ENCODE measurements at places on chromosomes 16 and 17.

- DNase-seq = no peak
Observed at GRCh38 chr17:31582151-31582907, 190.9 kb downstream of the RAB11FIP4 start.

DNA sequence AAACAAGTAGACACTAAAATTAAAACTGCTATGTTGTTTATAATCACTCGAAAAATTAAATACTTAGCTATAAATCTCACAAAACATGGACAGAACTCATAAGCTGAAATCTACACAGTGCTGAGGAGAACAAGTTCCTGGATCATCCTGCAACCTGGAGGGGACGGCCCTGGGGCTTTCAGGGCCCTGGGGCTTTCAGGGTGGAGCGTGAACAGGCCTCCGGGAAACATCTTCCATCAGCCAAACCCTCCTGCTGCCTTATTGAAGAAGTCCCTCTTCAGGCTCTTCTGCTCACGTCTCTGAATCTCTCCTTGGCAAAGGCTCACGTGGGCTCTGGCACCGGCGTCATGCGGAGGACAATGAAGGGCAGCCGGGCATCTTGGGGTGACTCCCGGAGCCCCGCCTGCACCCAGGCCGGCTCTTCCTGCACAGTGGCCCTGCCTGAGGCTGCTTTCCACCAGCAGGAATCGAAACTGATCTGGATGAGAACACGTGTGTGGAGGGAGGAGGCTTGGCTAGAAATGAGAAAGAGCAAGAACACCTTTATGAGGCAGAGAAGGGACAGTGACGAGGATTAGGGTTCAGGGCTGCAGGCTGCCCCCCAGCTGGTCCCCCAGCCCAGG, 127.3 kb downstream of the CDRT15L2 start:
- DNase-seq = no peak

DNA sequence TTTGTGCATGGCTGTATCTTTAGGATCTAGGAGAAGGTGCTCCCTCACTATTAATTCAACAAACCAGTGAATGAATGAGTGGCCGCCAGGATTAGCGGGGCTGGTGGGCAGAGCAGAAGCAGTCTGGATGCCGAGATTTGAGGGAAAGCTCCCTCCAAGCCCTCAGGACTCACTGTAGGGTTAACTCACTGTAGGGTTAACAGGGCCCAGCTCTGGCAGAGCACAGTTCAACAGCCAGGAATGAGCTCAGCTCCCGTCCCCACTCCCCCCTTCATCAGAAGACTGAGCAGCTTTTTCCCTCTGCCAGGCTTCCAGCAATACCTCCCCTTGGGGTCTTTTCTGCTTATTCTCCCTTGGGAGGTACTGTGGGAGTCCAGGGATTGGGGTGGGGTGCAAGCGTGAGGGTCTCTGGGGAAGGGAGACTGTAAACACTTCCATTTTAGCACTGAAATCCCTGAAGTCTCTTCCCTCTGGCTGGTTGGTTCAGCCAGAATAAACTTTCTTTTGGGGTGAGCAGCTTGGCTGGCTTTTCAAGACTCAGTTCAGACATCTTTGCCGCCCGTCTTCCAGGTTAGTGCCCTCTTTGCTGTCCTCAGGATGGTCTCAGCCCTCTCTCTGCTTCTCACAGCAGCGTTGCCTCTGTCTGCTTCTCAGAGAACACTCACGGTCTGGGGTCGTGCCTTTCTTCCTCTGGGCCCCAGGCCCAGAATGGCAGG, 53.7 kb upstream of the WSB1 start:
- no peak for DNase-seq

GRCh38 chr17:6940186-6940649, 55.6 kb upstream of the ALOX12 start:
- DNase-seq = no peak

GRCh38 chr16:78116946-78117345, 17.5 kb downstream of the WWOX start:
- no peak for DNase-seq

DNA sequence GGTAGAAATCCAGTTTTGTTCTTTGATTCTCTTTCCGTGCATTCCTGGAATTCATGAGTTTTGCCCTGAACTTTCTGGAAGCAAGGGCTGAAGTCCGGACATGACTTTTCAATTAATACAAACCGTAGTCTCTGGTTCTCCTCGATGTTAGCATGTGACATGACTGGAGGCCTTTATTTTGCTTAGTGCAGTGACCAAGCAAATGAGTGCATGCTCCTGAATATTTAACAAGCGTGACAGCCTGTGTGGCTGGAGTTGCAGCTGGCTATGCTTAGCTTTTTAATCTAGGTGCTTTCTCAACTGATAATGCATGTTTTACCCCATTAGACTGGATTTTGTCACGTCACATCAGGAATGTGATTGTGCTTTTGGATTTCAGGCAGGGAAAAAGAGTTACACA, 302.1 kb downstream of the MAP2K6 start:
- no peak for DNase-seq

GRCh38 chr17:31593806-31594205, 202.3 kb downstream of the RAB11FIP4 start:
- DNase-seq = no peak
